Activated CD4-positive, alpha-beta T cell treated with anti-CD3 and anti-CD28 coated beads, Interleukin-2, amount 10 ng/mL, durations not matched to agents 24 days and 14 days (primary cell): ENCODE measurements at places on chromosomes 4 and X.
A peak's percentile ranks its signal among the peaks of the same experiment; 100 is the strongest.

DNA sequence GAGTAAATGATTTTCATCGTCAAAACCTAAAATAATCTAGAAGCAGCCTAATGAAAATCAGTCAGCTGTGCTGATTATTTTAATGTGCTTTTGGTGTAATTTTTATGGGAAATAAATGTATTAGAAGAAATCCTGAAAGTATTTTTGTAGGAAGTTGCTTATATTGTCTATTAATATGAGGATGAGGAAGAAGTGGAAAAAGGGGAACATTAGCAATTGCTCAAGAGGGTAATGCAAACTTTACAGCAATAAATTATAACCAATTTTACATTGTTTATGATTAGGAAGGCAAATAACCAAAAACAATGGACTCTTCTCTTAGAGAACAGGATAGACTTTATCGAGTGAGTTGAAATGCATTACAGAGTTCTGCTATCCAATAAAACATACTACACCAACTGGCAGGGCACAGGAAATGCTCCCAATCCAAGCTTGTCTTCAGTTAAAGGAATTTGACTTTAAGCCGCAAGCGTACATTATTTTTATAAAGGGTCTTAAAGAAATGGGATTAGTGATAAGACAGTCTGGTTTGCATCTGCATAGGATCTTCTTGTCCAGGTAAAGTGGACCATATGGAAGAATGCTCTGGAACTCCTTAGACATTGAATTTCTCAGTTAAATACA is 374.8 kb downstream of the PDGFC start:
- DNase-seq: no peak

GRCh38 chr4:185730387-185730786 is 81.6 kb downstream of the SORBS2 start:
- DNase-seq: no peak

DNA sequence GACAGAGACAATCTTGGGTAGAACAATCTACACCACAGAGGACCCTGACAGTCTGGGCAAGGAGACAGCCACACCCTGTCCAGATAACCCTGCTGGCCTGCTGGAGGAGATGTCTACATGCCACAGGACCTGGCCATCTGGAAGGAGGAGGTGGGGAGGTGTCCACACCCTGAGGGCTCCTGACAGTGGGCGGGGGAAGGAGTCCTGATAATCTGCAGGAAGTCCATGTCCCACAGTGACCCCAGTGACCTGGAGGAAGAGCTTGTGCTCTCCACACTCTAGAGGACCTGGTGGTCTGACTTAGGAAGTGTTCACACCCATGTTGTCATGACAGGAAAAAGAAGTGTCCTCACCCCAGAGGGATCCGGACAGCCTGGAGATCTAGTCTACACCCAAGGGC is 5.5 kb downstream of the SUV39H1 start:
- no peak for DNase-seq

DNA sequence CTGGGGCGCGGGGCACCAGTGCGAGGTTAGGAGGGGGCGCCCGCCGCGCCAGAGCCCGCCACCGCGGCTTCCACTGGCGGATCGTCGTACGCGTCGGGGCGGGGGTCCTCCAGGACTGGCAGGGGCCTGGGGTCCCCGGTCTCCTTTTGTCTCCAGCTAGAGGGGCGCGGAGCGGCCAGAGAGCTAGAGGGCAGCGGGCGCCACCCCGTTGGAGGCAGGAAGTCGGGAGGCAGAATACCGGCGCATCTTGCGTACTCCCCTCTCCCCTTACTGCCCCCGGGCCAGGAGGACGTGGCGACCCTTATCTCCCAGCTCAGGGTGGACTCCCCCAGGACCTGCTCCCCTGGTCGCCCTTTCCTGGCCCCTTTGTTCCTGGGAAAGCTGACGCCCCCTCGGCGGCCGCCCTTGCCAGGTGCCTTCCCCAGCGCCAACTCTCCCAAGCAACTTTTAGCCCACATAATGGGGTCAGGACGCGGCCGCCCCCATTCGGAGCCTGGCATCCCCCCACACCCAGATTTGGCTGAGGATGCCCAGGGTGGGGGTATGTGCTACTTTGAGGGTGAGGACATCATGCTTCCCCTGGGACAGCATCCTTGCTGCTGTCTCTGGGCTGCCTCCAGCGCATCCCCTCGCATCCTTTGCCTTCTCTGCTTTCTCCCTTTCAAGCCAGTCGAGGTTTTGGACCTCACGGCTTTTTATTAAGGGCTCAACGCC is 933 bp downstream of the CNKSR2 start:
- peak; percentile 64 for DNase-seq

DNA sequence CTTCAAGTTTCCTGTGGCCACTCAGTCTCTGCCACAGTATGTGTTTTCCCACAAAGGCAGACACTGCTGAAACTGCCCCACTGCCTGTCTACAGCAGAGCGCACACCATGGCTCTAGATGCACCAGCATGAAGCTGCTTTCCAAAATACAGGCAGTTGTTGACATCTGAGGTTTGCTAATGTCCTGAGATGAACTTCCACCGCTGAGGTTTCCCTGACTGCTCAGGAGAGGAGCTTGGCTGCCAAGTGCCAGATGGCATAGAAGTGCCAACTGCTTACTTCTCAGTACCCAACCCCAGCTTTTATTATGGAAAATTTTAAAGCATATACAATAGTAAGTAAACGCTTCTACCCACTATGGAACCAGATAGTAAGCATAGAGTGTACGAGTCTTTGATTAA is 61.0 kb upstream of the EXOC1L start:
- DNase-seq: no peak
